ENCODE measurements at places on chromosomes 4 and X. TPM values are rescaled to one million over a fixed set of nuclear protein-coding genes. Genes with fewer than 3 reads are reported as not detected.

ADH6 gene
- 23.5 TPM for polyA plus RNA-seq

AFF2 gene
- polyA plus RNA-seq, result 5.9 TPM

POLN gene
- 2.4 TPM for polyA plus RNA-seq

BEX3 gene
- polyA plus RNA-seq, result 562 TPM

TLR3 gene
- polyA plus RNA-seq, result 17.3 TPM

TMPRSS11A gene
- polyA plus RNA-seq, result not detected

C4orf46 gene
- 20.3 TPM for polyA plus RNA-seq

DNA sequence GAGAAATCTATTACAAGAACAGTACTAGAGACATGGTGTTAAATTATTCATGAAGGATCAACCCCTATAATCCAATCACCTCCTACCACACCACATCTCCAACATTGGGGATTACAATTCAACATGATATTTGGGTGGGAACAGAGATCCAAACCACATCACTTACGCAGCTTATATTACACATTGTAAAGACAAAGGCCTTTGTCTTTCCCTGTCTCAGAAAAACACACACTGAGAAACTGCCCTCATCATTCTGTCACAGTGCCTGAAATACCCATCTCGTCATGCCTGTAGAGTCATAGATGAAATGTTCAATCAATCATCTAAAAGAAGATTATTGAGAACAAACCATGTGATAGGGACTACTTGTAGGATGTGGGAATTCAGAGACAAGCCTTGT, 558.8 kb upstream of the GRIA3 start:
- DNase-seq, result no peak

GRCh38 chr4:158936238-158936637, 166.6 kb upstream of the RAPGEF2 start:
- no peak for DNase-seq

- DNase-seq, result peak; percentile 29
These were observed 206.2 kb downstream of the TENM3 start for GRCh38 chr4:182449186-182449929.

GRCh38 chr4:110540581-110540980, 64.6 kb downstream of the ENPEP start:
- DNase-seq, result peak; percentile 14

GRCh38 chrX:153573984-153574383, 25.0 kb downstream of the CCNQ start:
- DNase-seq, result no peak

DNA sequence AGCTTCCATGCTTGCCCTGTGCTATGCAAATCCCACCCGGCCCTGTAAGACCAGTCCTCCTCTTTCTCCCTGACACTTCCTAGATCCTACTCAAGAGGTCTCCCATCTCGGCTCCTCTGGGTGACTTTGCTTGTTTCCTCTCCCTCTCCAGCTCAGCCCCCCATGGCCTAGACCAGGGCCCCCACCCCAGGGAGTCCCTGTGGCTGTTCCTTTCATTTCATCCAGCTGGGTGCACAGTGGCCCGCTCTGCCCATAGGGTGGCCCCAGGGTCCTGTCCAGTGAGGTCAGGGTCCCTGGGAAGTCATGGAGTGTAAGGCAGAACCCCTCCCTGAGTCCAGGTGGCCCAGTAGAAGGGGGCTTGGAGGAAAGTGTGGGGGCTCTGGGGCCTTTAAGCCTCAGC, 52.3 kb upstream of the NKX1-1 start:
- no peak for DNase-seq

- DNase-seq, result no peak
These were observed 135.4 kb upstream of the DUSP21 start for GRCh38 chrX:44708470-44708869.

DNA sequence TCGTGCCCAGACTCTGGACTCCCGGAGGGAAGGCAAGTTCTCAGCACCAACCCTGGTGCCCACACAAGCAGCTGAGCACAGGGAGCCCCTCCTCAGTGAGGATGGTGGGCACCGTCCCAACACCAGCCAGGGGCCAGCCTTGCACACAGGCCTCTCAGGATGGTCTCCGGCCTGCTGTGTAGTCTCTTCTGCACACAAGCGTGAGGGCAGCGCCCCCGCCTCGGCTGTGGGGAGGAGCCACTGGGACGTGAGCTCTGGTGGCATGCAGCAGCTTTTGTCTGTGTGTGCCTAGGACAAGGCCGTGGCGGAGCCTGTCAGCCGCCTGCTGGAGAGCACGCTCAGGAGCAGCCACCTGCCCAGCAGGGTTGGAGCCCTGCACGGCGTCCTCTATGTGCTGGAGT, 16.1 kb upstream of the MSANTD1 start:
- DNase-seq, result no peak

DNA sequence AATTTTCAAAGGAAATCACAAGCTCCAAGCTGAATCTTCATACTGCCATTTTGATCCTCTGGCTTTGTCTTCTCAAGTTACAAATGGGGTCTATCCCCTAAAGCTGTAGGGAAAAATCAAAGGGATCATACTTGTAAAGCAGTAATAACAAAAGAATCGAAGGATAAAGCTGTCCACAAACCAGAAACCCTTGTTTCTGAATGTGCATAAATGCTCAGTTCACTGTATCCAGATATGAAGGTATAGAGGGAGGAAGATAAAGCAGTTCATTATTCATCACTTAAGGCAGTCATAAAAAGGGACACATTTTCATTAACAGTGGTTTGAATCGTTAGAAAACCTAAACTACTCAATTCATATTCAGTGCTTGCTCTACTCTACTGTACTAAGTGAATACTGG, 33.2 kb upstream of the RPS6KA6 start:
- no peak for DNase-seq

- DNase-seq, result no peak
These were observed 166.8 kb downstream of the AFAP1 start for GRCh38 chr4:7772711-7773385.

DNA sequence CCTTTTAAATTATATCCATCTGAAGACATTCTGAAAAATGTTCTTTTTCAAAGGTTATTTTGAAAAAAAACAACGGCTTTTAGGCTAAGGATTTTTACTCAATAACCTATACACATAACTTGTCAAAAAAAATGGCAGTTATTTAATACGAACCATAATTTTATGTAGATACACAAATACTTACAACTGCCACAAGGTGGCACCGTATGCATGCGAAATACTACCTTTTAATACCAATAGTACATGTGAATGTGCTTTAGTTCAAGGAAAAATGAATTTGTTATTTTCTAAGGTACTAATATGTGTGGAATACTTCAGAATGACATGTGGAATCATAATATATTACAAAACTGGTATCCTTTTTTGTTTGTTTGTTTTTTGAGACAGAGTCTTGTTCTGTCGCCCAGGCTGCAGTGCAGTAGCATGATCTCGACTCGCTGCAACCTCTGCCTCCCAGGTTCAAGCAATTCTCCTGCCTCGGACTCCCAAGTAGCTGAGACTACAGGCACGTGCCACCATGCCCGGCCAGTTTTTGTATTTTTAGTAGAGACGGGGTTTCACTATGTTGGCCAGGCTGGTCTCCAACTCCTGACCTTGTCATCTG, 4.6 kb upstream of the MAD2L1 start:
- DNase-seq, result no peak

- no peak for DNase-seq
These were observed 540.3 kb downstream of the PCDH18 start for GRCh38 chr4:136992032-136992431.

DNA sequence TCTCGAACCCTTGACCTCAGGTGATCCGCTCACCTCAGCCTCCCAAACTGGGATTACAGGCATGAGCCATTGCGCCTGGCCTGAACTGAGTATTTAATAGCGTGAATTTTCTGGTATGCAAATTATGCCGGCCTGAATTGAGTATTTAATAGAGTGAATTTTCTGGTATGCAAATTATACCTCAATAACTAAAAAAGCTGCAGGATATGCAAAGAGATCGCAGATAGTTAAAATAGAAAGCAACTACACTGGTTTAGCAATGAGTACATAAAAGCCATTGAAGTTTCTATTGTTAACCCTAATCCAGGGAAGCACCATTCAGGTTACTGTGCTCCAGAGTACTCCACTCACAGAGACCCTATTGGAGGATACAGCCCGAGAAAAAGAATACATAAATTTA, 22.8 kb downstream of the FBXW7 start:
- no peak for DNase-seq

DNA sequence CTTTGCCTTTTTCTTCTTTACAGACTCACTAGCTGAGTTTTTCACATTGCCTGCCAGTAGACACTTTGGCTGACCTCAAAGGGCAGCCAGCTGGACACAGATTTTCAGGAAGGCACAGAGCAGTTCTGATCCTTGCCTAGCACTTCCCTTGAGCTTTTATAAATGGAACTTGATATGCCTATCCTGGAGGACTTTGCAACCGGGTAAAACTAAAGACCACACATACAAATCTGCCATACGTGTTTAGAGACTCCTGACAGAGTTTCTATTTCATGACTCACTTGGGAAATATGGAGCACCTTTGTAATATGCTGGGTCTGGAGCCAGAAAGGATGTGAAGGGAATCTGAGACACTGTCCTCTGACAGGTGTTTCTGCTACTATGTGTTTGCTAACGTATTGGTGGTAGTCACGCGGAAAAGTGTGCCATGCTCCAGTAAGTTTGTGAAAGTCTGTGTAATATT, 56.7 kb upstream of the RASSF6 start:
- no peak for DNase-seq

DNA sequence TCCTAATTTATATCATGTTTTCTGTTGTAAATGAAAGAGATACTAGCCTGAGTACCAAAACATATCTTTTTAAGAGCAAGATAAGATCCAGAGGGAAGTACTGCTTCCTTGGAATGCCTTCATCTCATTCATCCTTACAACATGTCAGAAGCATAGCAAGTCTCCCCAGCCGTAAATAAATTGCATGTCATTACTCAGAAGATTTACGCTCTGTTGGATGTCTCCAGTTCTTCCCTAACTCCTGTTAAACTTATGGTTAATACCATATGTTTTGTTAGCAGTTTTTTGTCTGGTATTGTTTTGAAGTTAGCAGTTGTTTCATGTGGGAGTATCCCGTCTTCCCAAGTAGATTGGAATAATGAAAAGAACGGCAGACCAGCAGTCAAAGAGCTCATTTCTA, 7.5 kb upstream of the GPC3 start:
- no peak for DNase-seq

DNA sequence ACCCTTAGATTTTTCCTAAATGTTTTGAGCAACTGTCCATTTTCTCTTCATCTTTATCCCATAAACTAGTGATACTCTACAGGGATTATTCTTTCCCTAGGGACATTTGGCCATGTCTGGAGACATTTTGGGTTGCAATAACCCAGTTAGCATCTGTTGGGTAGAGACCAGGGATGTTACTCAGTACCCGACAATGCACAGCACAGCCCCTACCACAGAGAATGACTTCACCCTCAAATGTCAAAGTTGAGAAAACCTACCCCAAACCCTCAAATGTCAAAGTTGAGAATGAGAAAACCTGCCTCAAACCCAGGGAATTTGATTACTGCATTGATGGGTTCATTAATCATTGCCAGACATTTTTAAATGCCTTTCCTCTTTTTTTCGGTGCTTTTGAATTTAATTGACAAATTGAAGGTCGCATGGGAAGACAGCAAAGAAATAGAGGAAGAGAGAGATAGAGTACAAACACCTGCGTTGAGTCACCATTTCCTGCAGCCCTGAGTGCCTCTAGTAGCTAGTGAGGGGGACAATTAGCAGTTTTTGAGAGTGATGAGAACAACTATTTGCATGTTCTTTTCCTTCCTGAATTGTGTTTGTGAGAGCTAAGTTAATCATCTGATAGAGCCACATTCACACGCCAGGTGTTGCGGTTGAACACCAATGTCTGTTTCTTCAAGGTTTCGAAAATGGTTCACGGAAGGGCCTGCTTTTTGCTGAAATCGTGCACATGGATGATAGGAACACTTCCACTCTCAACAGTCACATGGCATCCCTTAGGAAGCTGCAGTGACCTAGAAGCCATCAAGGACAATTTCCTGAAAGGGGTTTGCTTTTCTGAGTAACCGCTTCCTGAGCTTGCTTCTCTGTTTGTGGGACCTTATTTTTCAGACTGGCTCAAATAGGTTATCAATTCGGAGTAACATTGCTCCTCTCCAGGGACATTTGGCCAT, 203.9 kb upstream of the VCX3A start:
- no peak for DNase-seq

Data from right renal pelvis (tissue), 4 donors.